ENCODE measurements at places on chromosomes 2 and 18.

- no peak for DNase-seq
Measured at GRCh38 chr2:231923010-231923344, 3.2 kb downstream of the NPPC start.

DNA sequence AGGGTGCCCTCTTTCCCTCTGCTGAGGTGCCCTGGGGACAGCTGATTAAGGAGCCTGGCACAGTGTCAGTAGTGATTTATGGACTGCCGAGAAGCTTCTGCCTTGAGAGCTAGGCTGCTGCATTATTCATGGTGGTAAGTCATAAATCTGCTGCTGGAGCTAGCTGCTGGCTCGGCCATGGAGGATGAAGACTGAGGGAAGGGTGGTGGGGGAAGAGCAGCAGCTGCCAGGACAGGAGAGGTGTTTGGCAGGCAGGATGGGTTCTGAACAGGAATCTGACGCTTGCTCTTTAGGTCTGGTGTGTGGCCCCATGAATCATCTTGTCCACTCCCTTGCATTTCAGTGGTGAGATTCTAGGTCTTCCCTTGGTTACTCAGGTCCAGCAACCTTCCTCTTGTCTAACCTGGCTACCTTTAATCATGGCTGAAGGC, 296.3 kb downstream of the DYSF start:
- no peak for DNase-seq

DNA sequence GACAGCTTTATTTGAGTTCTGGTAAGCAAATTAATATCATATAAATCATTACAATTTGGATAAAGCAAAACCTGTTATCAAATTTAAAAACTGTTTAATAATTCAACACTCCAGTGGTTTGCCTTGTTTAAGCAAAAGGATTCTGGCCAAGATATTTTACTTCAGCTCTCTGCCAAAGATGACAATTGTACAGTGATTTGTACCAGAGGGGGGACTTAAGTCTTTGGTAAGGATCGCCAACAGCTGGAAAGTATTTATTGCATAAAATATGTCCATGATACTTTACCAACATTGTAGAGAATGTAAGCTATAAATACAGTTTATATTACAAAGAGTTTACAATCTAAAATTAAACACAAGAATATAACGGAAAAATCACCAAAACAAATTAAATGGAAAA, 13.8 kb downstream of the PREPL start:
- no peak for DNase-seq

GRCh38 chr2:10285556-10286198, 17.0 kb upstream of the HPCAL1 start:
- no peak for DNase-seq

DNA sequence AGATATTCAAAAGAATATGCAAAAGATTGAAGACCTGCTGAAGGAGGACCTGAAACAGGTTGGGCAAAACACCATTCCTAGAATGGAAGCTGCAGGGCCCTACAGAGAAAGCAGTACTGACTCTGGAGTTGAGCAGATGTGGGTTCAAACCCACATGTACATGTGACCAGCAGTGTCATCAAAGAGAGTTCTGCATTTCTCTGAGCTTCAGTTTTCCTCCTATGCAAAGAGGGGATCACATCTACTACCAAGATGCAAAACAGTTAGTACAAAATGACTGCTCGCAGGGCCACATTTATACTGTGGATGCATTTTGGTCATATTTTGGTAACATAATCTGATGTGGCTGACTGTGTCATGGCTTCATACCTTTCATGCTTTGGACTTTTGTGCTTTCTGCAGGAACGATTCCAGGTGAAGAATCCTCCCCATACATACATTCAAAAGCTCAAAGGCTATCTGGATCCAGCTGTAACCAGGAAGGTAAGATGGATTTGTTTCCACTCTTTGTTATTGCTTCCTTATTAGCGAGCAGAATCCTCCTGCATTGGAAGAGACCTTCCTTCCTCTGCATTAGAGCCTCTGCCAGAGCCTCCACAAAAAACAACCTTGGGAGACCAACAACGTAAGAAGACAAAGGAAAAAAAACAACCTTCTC, 174.8 kb downstream of the PRPF40A start:
- DNase-seq: no peak

DNA sequence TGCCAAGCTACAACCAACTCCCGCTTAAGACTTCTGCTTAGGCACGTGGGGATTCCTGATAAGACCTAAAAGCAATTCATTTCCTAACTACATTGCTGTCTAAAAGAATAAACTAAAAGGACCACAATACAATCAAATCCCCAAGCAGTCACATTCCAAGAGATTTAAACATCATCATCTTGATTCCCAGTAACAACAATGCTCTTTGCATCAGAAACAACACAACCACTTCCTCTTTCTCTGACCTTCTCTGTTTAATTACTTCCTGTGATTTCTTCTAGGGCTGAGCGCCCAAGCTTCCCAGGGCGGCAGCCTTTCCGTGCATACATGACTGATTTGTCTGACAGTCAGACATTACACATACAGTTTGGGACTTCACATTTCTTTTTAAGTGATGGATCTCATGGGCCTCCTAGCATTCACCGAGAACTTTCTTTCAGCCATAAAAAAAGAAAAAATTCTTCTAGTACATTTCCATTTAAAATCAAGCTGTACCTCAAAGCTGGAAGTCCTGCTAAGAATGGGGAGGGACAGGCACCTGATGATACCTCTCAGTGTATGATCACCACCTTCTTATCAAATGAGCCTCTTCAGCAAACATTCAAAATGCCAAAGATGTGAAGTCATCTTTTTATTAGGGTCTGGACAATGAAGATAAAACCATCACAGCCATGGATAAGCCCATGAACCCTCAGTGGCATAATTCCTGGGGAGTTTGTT, 11.5 kb downstream of the SPRED2 start:
- DNase-seq: no peak

DNA sequence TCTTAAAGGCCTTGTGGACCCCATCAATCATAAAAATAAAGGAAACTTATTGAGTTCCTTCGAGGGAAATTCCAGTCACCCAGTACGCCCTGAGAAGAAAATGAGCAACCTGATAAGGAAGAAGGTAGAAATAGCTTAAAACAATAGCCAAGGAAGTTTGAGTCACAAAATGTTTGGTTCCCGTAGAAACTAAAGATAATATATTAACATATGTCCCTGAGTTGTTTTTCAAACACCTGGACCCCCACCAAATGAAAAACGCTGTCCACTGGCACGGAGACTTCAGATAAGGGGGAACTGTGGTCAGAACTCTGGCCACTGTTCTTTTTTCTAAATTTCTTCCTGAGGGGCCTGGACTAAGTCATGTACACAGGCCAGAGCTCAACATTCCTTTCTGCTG, 669.1 kb downstream of the ADCYAP1 start:
- no peak for DNase-seq

DNA sequence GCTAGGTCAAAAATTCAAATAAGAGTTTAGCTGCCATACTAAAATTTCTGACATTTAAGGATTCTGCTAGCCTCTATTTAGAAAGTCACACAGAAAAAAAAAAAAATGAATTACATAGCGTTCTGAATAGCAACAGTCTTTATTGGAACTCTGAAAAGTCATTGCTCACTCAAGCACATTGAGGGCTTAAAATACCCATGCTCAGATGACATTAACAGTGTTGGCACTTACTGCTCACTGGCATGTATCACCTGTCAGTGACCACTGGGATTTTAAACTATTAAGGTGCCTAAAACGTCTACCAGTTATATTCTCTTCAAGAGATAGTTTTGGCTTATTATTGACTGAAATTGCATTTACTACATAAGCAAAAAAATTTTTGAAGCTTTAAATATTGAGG, 468.0 kb upstream of the SPHKAP start:
- no peak for DNase-seq

GRCh38 chr2:72847534-72848315, 21.9 kb upstream of the EXOC6B start:
- no peak for DNase-seq

DNA sequence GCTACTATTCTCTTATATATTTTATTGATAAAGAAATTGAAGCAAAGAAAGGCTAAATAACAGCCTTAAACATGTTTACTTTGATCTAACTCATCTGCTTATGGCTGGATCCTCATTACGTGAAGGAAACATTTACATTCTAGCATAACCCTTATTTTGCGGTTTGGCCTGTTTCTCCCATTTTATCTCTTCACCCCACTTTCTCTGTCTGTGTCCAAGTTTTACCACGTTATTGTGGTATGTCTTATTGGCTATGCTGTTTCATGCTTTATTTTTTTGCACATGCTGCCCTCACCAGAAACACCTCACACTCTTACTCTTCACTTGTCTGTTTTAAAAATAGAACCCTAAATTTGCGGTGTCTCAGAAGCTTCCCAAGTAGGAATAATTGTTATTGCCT, 78.5 kb downstream of the RPIA start:
- DNase-seq: no peak

DNA sequence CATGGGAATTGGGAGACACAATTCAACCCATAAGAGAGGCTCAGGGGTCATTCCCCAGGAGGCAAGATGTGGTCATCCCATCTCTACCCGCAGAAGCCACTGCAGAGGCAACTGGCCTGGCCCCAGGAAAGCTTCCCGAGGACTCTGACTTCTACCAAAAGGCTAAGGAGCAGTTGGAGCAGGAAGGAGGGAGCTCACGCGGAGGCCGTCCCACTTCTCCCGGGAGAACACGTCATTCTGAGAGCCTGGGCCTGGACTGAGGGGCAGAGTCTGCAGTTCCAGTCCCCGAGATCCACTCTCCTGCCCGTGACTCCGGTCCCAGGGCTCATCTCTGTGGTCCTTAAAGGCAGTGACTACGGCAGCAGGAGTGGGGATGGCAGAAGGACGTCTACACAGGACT, 69.0 kb upstream of the TAF1B start:
- DNase-seq: no peak

GRCh38 chr2:42878581-42878980, 86.2 kb upstream of the HAAO start:
- no peak for DNase-seq

DNA sequence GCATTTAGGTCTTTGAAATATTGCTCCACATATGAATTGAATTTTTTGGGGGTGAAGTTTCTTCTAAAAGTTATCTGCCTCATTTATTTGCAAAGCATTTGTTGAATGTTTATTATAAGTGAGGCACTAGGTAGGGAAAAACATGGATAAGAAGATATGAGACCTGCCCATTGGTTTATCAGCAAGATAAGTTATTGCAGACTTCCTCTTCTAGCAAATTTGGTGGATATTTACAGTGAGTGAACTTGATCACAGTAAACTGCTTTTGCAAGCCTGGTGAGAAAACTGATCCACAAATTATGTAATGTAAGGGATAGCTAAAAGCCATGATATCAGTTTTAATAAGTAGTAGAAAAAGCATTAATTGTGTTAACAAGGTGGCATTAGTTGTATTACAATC, 364.8 kb downstream of the SOCS6 start:
- no peak for DNase-seq

- no peak for DNase-seq
Measured at GRCh38 chr18:8536922-8537321, 72.3 kb upstream of the RAB12 start.

GRCh38 chr18:22336406-22336805, 81.3 kb downstream of the CTAGE1 start:
- no peak for DNase-seq

DNA sequence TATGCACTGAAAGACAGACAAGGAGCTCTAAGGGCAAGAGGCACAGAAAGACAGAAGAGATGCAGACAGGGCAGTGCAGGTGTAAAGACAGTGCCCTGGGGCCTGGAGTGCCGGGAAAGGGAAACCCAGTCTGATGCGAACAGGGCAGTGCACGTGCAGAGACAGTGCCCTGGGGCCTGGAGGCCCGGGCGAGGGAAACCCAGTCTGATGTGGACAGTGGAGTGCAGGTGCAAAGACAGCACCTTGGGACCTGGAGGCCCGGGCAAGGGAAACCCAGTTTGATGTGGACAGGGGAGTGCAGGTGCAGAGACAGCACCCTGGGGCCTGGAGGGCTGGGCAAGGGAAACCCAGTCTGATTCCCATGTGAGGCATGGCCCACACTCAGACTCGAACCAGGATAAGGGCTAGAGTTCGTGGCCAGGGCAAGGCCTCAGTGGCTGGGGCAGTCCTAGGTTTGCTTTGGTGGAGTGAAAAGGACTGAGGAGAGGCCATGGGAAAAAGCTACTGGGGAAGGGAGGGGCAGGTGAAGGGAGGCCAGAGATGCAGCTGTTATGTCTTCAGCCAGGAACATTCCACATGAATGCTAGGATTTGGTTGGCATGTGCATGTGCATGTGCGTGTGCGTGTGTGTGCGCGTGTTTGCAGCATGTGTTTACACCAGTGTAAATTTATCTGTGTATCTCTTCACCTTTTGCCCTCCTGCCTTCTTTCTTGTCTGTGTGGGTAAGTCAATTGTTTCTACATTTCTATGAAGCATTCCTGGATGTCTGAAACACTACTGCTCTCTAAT, 39.1 kb upstream of the DNMT3A start:
- DNase-seq: no peak

- no peak for DNase-seq
Measured at GRCh38 chr2:160052531-160052930, 9.9 kb downstream of the PLA2R1 start.

- DNase-seq: no peak
Measured at GRCh38 chr2:6845903-6846302, 19.8 kb downstream of the CMPK2 start.

DNA sequence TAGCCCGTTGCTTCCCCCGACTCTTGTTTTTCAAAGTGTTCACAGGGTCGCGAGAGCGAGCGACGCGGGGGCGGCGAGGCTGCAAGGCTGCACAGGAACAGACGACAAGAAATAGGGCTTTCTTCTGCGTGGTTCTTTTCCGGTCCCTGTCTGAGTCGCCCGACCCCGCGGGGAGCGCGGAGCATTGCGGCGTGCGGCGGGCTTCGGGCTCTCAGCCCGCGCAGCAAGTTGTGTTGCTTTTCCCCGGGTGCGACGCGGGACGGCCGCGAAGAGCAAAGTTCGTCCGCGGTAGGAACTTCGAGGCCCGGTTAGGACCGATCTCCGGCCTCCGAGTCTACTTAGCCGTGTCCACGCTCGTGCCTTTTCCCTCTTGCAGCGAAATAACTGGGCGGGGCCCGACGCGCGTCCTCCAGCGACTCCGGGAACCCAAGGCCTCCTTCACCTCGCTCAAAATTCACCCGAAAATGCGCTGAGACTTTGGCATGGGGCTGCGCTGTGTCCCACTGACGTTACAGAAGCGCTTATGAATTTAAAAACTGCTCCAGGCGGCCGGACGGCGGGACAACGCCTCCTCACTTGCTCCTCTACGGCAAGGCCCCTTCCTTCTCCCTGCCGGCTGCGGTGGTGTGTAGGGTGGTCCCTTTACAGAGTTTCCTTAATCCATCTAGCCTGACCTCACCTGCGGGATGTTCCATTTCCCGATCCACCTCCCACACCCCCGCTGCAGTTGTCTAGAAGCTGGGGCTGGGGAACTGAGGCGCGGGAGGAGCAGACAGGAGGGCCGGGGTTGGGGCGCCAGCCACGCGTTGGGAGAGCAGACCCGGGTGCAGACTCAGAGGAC, 1.5 kb upstream of the BCL2L11 start:
- no peak for DNase-seq

GRCh38 chr2:44181648-44182047, 13.0 kb downstream of the PPM1B start:
- DNase-seq: no peak

DNA sequence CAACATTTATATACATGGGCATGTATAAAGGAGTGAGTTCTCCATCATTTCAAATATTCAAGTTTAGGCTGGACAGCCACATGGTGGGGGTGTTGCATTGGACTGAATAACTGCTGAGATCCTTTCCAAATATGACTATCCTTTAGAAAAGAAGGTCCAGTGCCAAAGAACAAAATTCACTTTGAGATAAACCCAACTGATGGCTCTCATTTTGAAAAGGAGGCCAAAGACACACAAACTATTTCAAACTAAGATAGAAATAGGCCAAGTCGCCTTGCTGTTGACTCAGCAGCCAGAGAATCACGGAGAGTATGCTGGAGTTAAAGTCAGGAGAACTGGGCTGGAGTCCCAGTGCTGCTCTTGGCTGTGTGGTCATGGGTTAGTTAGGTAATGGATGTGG, 204.5 kb upstream of the LRATD1 start:
- DNase-seq: no peak

All from activated CD4-positive, CD25-positive, alpha-beta regulatory T cell treated with anti-CD3 and anti-CD28 coated beads, Interleukin-2, amount 50 U/mL, for 16 hours (primary cell).